H4 (cell line): ENCODE measurements at places on chromosomes 5 and 9.
A peak's percentile ranks its signal among the peaks of the same experiment; 100 is the strongest.

- DNase-seq = no peak
Observed at GRCh38 chr5:179198825-179199224, 138.7 kb downstream of the ZNF354C start.

DNA sequence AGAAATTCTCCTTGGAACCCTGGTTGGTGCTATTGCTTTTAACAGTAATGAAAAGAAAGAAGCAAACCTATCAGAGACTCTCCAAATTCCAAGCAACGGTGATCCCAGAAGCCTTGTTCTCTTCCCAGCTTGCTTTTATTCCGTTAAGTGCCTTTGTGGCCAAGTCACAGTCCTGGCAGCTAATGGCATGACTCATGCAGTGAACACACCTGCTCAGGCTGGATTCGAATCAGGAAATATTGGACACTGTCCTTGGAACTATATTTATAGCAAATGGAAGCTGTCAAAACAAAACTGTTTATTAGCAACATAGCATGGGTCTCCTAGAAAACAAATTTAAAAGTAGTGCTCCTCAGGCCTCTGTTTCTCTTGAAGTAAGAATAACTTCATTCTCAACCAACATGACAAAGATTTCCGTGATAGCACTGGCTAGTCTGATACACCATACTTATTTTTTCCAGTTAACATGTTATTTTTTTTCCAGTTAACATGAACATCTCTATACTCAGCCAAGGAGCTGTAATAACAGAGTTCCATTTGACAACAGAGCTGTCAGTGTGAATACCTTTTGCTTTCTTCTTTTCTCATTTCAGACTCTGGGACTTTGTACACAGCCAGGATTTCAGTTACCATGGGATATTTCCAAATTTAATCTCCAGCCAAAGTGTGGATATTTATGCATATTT lies 502.4 kb downstream of the GADD45G start:
- peak; percentile 47 for DNase-seq

GRCh38 chr5:9654886-9655285 lies 24.7 kb upstream of the TAS2R1 start:
- DNase-seq = no peak

DNA sequence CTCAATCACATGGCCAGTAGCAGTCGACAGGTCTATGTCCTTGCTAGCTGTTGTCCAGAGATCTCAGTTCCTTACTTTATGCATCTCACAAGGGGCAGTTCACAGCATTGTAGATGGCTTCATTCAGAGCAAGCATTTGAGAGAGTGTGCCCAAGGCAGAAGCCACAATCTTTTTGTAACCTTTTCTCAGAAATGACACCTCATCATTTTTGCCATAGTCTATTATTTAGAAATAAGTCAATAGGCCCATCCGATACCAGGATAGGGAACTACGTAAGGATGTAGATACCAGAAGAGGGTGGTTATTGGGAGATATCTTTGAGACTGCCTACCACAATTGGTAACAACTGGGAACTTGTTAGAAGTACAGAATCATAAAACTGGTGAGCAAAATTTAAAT lies 37.1 kb downstream of the LURAP1L start:
- DNase-seq = no peak

DNA sequence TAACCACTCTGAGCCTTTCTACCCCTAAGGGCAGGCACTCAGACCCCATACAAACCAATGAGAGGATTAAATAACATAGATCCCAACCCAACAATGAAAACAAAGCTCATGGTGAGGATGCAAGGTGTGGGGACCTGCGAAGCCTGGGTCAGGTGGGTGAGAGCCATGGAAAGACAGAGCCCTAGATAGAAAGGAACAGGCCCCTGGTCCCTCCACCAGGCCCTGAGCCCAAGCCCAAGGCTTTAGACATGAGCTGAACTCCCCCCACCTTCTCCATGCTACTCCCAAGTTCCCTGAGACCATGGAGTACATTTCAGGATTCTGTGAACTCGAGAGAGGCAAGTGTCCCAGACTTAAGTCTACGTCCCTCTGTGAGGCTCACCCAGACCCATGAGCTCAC lies 106.5 kb downstream of the SAXO1 start:
- DNase-seq = no peak

DNA sequence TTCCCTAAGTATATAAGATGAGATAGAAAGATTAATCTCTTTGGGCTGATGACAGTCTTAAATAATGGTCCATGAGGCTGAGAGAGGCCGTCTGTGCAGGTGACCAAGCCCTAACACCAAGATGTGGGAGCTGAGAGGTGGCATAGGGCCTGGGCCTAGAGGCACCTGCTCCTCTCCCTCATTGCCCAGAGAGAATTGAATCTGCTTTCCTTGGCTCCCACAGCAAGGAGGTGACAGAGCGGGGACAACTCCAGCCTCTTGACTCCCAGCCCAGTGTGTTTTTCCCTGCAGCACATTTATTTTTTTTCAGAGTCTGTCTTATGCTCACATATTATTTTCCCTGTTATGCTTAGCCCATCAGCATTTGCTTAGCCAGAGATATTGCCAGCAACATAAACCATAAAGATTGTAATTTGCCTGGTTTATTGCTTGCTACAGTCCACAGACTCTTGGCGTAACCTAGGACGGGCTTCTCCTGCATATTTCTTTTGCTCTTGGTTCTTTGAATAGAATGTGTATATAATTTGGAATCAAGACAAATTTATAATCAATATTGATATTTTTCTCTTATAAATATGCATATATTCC lies 105.6 kb downstream of the NTRK2 start:
- no peak for DNase-seq

DNA sequence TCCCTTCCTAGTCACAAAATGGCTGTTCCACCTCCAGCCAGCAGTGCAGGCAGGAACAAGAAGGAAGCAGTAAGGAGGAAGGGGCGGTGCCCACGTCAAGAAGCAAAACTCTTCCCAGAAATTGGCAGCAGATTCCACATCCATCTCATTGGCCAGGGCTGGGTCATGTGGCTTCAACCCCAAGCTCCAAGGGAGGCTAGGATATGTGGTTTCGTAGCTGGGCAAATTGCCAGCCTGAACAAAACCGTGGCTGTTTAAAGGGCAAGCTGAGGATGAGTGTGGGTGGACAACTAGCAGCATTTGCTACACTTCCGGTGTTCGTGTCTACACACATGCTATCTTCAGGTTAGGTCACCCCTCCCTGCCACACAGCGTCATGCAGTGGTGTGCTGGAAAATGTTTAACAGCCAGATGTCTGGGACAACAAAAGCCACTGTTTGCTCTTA lies 92.1 kb upstream of the MAP1B start:
- peak; percentile 99 for DNase-seq

DNA sequence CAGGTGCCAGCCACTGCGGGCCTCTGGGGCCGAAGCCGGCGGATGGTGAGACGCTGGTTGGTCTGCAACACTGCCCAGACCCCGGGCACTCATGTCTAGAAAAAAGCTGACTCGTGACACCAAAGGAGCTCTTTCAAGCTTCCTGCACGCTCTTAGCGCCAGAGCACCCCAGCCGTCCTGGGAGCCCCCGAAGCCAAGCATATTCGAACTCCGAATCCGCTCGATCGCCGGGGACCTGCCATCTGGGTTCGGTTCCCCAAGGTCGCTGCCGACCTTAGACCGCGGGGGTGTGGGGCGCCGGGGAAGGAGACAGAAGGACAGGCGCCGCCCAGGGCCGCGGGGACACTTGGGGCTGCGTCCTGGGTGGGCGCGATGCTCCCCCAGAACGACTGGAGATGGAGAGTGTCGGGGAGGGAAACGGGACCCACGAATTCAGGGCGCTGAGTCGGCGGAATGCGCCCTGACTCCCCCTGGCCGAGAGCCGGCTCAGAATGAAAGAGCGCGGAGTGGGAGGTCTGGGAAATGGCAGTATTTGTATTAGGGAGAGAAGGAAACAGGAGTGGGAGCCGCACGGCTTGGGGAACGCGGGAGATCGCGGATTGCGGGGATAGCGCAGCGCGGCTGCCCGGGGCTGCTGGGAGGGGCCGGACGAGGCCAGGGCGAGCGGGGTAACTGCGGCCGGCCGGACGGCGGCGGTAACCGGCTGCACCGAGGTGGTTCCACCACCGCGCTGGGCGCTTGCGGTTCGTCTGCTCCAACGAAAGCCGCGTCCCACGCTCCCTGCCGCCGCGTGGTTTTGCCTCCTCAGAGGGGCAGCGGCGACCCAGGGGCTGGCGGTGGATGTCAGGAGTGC lies 20.1 kb upstream of the MARCHF6 start:
- DNase-seq = no peak

- DNase-seq = no peak
Observed at GRCh38 chr5:156420665-156421064, 93.7 kb downstream of the SGCD start.

DNA sequence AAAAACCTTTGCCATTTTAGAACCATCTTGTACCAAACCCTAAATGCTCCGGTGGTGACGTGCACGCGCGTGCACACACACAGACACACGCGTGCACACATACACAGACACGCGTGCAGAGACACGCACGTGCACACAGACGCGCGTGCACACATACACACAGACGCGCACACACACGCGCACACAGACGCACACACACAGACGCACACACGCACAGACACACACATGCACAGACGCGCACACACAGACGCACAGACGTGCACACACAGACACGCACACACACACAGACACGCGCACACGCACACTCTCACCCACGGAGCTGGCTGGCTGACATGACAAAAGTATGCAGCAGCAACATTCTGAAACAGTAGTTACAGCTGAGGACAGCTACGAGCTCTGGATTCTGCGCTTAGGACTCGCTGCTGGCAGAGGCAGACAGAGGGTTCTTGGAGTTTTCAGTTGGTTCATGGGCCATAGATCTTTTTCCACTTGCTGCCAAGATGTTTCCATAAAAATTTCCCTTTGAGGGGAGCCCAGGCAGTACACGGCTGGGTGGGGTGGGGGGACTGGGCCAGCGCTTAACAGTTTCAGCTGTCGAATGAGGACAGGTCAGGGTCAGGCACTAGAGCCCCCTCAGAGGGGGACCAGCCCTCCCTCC lies 46.2 kb upstream of the UBAC1 start:
- DNase-seq = no peak

- no peak for DNase-seq
Observed at GRCh38 chr9:106872641-106873040, 9.7 kb downstream of the ZNF462 start.

DNA sequence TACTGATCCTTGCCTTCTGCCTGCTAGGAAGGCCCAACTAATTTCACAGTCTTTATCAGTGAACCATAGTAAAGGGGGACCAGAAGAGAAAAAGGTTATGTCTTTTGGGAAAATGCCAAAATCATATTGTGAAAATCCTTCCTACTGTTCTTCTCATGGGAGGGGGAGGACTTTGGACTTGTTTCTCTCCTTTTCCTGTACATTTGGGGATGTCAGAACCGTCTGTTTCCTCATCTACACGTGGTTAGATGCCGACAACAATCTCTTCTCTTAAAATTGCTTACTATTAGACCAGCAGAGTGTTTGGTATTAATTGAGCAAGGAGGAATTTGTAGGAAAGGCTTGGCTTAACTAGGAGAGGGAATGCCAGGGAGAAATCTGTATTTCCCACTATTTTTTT lies 77.2 kb downstream of the TMC1 start:
- no peak for DNase-seq

DNA sequence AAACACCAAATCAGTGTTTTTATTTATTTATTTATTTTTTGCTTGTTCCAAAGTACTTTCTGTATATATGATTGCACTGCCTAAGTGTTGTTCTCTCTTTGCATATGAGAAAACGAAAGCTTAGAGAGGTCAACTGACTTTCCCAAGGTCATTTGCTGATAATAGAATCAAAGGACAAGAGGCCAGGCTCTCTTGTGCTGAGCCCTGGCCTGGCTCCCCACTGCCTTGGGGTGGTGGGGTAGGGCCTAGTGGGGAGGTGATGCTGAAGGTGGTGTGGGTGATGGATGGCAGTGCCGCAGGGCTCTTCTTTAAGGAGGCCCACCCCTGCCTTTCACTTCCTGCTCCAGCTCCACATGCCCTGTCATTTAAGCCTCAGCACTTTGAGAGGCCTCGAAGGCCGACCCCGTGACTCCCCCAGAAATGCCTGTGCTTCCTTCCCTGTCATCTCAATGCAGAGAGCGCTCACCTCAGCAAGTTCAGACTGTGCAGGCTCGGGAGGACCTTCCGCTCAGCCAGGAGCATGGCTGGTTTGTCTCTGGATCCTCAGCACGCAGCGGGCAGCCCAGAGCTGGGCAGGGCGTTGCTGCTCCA lies 59.5 kb downstream of the SMIM23 start:
- DNase-seq = no peak

- no peak for DNase-seq
Observed at GRCh38 chr9:20526500-20527319, 95.6 kb downstream of the MLLT3 start.

GRCh38 chr5:135997673-135998335 lies 31.0 kb upstream of the TGFBI start:
- no peak for DNase-seq

- no peak for DNase-seq
Observed at GRCh38 chr5:125267636-125268248, 521.3 kb upstream of the ZNF608 start.

DNA sequence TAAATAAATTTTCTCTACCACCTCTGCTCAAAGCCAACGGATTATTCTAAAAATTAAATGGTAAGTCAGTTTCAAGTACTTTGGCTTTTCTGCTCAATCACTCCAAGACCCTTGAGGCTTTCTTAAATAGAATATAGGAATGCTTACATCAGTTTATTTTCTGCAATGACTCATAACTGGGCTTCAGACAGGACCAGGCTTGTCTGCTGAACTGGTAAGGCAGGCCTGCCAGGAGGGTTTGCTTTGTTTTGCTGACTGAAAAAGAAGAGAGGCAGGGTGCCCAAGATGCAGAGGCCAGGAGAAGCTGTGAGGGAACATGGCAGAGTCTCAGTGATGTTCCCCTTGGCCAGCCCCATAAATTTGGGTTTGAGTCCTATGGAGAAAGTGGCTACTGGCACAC lies 60.3 kb upstream of the EPB41L4A start:
- no peak for DNase-seq

DNA sequence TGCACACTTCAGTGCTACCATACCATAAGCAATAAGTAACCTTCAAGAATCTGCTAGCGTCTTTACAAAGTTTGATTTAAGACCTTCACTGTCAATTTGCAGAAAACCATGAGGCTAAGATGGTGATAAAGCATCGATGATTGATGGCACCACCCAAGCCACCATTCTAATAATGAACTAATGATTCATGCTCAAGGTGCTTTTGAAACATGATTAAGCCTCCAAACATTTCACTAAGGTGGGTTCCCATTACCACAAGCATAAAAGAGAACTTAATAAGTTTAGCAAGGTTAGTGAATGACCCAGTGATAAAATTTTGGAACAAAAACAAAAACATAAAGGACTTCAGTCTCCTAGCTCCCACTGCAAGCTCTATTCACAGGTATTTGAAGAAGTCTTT lies 214.7 kb downstream of the FBXL17 start:
- DNase-seq = no peak
